ENCODE measurements at places on chromosomes 3 and 15.

GRCh38 chr15:31607656-31608055, 281.0 kb downstream of the KLF13 start:
- no peak for DNase-seq

- no peak for DNase-seq
Observed at GRCh38 chr3:132432639-132433038, 15.3 kb downstream of the DNAJC13 start.

DNA sequence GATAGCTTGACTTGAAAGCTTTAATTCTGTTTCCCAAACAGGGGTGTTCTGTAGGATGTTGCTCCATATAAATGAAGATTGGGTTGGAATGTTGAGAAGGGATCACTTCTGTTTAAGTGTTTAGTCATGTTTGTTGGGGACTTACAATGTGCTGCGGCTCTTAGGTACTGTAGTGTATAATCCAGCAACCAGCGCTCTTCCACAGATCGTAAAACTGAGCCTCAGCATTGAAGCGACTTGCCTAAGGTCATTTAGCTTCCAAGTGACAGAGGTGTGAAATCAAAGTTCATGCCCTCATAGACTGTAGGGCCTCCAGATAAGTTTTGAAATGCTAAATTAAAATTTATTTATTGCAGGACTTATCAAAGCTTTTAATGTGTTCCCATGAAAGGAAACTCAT, 1.8 kb downstream of the MKRN2 start:
- no peak for DNase-seq

DNA sequence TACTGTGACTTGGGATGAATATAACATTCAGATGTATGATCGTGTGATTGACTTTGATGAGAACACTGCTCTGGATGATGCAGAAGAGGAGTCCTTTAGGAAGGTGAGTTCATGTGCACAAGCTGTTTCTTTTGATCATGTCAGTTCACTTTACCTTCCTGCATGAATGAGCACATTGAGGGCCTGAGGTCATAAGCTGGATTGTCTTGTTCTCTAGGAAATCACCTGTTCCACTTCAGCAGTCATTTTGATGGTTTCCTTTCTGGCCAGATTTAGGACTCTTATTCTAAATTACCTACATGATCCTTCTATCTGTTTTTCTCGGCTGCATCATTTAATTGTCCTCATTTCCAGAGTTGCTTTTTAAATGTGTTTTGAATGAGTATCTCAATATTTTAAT, 4.1 kb downstream of the RCN2 start:
- DNase-seq: no peak

- no peak for DNase-seq
Observed at GRCh38 chr3:73685061-73685460, 60.3 kb upstream of the PDZRN3 start.

DNA sequence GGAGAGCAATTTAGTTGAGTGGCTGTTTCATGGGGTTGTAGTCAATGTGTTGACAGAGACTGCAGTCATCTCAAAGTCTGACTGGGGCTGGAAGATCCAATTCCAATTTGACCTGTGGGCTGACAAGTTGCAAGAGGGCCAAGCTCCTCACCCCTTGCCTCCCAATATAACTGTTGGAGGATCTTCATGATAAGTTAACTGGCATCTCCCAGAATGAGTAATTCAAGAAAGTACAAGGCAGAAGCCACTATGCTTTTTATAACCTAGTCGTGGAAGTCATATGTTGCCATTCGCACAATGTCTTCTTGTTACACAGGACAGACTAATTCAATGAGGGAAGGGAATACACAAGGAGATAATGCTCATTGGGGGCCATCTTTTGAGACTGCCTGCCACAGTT, 29.1 kb downstream of the GPR15 start:
- DNase-seq: no peak

GRCh38 chr3:170737498-170738162, 132.4 kb downstream of the RPL22L1 start:
- no peak for DNase-seq

DNA sequence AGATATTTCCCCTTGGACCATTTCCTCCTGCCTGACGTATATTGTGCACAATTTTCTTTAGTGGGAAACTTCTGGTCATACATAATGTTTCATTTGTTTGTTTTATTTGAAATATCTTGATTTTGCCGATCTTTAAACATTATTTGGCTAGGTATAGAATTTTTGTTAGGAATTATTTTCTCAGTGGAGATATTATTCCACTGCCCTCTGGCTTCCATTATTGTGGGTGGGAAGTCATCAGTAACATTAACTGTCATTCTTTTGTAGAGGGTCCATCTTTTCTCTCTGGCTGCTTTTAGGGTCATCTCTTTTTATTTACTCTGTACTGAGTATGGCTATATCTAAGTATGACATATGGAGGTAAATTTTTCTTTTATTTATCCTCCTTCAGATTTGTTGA, 135.5 kb upstream of the LIPC start:
- no peak for DNase-seq

DNA sequence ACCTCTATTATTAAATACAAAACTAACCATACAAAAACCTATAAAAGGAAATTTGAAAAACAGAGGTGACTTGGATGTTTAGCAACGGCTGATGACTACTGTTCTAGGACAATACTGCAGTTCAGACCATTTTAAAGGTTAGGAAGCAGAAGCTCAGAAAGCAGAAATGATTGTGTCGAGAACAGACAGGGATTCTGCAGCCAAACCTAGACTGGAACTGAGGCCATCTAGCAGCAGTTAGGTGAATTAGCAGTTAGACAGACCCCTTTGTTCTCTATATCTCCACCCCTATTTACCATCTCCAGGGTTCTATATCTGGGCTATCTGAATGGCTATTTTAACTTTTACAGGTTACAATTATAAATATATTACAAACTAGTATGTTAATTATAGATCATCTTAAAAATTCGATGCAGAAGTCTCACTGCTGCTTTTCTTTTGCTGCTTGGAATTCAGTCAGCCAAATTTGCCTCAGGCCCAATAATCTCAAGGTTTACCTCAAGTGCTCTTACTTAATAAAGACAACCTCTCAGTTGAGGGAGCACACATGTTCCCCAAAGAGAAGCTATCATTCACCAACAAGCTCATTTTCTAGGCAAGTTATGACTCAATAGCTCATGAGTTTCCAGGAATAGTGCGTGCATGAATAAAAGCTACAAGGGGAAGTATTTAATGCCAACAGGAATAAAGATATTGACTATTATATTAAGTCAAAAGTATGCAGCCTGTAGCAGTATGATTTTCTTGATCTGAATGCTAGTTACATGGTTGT, 9.3 kb upstream of the IL1RAP start:
- DNase-seq: no peak

DNA sequence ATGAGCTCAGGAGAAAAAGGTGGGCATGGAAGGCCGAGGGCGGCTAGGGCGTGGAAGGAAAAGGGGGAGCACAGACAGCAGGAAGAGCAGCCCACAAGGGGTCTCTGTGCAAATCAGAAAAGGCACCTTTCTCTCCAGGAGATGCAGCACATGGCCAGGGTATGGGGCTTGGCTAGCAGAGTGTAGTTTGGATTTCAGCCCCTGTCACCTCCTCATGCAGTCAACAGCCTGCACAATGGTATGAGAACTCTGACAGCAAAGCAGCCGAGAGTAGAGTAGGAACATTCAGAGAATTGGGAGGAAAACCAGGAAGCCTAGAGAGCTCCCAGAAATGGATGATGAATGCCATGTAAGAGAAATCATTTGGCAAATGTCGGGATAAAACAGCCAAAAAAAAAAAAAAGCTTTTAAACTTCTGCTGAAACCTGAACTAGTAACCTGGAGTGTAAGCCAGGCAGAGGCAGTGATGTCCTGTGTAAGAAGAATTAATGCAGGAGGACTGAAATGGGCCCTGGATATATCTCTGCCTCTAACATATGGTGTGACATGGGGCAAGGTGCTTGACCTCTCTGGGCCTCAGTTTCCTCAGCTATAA, 25.7 kb downstream of the FSTL1 start:
- DNase-seq: no peak

GRCh38 chr3:124839896-124840295, 47.3 kb downstream of the ITGB5 start:
- DNase-seq: no peak

DNA sequence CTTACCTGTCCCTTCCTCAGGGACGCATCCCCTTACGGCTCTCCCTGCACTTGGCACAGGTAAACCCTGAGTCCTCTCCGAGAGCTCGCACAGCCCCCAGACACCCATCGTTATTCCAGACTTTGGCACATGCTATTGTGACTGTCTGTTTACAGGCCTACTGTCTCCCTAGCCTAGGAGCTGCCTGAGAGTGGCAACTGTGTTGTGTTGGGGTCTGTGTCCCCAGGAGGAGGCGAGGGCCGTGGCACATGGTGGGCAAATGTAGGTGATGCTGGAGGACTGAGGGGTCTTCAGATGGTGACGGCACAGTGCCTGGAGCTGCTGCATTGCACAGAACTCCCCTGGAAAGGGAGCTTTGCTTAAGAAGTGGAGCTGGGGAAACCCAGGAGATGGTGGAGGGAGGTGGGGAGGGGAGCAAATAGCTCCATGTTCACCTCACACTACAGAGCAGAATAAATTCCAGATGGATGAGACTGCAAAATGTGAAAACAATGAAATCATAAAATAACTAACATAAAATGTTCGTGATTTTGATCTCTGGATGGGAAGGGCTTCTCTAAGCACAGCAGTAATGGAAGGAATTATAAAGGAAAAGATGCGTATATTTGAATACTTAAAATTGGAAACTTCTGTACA, 96.5 kb downstream of the SMAD6 start:
- no peak for DNase-seq

- no peak for DNase-seq
Observed at GRCh38 chr3:148131990-148132638, 565.6 kb upstream of the AGTR1 start.

- DNase-seq: no peak
Observed at GRCh38 chr3:39025222-39025970, 26.3 kb downstream of the SCN11A start.

All from cortex of kidney (tissue), 1 donor.